ENCODE measurements at places on chromosomes 7 and 10.

DNA sequence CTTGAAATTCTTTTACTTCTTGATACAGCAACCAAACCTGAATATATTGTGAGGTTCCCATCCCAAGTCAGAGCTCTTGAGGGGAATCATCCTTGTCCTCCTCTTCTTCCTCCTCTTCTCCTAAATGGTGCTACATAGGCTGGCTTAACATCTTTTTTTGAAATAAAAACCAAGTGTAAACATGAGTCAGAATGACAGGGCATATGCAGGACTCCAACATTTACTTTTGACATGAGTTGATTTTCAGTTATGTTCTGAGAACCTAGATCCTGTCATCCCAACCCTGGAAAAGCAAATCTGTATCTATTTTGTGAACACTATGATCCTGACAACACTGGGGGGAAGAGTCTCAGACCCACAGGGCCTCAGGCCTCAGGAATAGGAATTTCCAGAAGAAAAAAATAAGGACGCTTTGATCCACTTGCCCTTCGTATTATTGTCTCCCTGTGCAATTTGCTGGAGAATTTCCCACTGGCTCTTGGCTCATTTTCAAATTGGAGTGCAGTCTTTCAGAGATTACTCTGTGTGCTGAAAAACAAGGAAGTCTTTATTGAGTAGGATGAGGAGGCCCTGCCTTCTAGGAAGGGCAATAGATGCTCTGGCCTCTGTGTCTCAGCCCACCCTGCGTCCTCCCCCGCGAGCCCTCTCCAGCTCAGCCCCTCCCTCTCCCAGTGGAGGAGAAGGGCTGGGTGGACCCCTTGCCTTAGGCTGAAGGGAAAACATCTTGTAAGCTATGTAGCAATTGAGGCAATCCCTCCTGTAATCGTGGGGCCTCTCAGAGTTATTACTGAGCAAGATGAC, 121.6 kb downstream of the CREB5 start:
- DNase-seq, result no peak

GRCh38 chr7:77318019-77318418, 98.1 kb downstream of the GSAP start:
- DNase-seq, result no peak

GRCh38 chr10:27019827-27020226, 80.5 kb downstream of the ANKRD26 start:
- no peak for DNase-seq

DNA sequence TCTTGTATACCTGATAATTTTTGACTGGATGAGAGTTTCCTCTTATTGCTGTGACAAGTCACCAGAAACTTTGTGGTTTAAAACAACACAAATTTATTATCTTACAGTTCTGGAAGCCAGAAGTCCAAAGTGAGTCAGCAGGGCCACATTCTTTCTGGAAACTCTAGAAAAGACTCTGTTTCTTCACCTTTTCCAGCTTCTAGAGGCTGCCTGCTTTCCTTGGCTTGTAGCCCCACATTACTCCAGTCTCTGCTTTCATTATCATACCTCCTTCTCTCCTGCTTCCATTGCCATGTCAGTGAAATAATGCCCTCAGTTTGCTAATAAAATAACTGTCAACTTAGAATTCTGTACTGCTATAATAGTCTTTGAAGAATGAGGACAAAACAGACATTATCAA, 65.3 kb downstream of the VCL start:
- DNase-seq, result no peak

GRCh38 chr10:14476006-14476405, 145.3 kb upstream of the FRMD4A start:
- DNase-seq, result no peak

All from GM04503 (cell line).